ENCODE measurements at places on chromosomes 16 and 17.

DNA sequence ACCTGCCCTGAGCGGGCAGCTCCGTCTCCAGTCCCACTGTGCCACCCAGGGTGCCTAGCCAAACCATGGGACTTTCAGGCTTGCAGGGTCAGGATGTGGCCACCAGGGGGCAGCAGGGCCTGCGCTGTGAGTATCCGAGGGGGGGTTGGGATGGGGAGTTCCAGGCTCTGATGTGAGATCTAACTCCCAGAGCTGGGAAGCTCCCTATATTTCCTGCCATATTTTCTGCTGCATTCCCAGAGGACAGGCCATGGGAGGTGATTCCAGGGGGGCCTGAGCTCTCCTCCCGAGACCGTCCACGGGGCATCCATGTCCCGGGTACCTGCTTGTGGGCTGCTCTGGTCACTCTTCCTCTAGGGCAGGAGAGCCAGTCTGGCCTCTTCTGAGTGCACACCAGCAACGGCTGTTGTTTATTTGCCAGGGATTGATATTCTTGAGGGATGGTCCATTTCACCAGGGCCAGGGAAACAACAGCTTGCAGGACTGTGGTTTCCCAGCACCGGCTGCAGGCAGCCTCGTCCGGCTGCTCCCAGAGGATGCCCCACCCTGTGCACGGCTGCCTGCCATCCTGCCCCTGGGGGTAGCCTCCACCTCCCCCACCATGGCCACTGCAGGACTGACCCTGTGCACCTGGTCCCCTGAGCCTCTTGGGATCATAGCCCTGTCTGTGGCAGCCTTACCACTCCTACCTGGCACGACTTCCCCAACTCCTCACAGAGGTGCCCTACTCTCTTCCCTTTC, 1.2 kb downstream of the GPR142 start:
- peak; percentile 52 for DNase-seq

DNA sequence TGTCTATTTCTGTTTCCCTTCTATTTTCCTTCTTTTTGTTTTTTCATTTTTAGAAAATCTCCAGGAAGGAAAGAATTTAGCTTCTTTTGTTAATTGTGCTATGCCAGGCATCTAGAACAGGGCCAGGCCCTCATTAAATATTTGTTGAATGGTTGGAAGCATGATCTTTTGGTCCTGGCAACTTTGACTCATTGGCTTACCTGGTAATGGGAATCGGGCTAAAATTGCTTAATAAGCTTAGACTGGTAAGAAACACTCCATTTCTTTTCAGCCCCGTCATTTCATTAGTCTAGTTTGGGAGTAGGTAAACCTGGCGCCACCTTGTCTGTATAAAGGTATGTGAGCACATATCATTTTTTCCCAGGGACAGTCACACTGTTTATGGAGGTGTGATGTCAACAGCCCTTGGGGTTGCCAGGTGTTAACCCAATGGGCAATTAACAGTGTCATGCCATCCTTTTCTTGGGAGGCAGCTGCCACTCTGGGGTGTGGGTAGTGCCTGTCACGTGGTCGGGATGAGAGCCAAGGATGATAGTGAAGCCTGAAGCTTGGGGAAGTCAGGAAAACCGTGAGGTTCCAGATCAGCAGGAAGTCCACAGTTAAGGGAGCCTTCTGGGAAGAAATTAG, 9.5 kb upstream of the NDEL1 start:
- DNase-seq, result no peak

- peak; percentile 72 for DNase-seq
Observed at GRCh38 chr16:20868890-20869289, 31.3 kb downstream of the DCUN1D3 start.

DNA sequence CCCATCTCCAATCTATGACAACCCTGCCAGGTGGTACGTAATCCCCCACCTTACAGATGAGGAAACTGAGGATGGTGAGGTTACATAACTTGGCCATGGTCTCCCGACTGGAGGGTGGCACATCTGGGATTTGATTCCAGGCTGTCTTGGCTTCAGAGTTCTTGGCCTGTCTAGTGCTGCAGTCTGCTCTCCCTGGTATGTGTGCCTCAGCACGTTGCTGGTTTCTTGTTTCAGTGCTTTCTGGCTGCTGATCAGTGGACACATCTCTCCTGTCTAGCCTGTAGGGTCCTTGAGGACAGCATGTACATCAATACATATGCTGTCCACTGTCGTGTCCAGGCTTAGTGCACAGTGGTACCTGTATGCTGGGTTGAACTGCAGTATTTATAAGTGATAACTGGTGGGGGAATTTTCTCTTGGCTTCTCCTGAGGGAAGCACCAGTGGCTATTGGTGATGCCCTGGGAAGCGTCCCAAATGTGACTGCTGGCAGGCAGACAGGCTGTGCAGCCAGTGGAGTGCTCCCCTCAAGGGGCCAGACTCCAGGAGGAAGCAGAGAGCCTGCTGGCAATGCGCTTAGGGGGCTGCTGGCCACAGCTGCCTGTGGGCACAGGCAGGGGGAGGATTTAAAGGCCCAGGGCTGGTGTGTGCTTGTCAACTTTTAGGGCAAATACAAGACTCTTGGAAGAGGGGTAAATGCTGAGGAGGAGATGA, 14.4 kb downstream of the CTRL start:
- no peak for DNase-seq

DNA sequence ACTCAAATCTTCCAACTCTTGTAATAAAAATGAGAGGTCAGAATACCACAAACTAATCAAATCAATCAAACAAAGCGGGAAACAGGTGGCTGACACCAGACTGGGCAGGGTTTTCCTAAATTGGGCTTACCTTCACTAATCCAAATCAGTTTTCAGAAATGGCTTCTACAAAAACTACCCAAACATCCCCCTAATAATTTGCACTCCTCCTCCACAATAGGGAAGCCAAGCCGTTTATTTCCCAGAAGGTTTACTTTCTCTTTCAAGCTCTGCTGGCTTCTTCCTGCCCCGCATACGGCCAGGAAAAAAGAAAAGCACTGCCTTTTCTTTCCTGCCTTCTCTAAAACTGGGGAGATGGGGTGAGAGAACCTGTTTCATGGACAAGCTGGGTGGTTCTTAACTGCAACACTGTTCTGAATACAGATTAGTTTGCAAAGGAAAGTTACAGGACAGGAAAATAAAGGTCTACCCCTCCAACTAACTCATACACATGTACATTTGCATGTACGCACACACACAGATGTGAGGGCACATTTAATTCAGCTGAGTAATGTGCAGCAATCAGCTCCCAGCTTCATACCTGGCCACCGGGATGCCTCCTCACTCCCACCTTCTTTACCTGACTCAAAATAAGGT, 9.2 kb downstream of the STAT3 start:
- DNase-seq, result peak; percentile 68

- DNase-seq, result peak; percentile 69
Observed at GRCh38 chr16:85928401-85928820, 29.4 kb downstream of the IRF8 start.

DNA sequence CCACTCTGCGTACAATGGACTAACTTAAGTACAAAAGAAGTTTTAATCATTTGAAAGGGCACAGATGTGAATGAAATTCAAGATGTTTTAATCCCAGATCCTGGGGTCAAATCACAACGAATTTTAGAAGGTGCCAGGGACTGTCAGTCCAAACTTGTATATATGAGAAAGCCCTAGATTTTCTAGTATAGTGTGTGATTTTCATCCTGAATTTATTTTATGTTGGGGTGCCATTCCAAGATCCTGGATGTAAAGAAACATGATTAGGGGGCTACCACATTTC, 64.3 kb downstream of the TUBD1 start:
- DNase-seq, result no peak

- DNase-seq, result no peak
Observed at GRCh38 chr16:13864689-13865088, 55.3 kb upstream of the ERCC4 start.

- no peak for DNase-seq
Observed at GRCh38 chr17:42697108-42697811, 14.9 kb downstream of the CNTNAP1 start.

DNA sequence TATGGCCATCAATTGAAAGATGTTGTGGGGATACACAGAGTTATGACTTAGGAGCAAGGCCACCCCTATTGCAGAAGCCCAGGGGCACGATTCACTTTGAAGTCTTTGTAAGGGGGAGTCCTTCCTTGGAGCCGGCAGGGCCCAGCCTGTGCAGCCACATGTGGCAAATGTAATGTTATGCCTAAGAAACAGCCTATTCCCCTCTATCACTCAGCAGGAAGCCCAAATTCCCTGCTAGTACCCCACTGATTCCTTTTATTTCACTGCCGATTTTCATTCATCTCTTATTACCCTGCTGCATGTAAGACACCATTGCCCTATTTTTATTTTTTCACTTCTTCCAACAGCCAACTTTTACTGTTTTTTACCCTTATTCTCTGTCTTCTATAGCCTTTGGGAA, 233.2 kb downstream of the PMP22 start:
- no peak for DNase-seq

GRCh38 chr17:5919089-5919488, 151.1 kb upstream of the WSCD1 start:
- no peak for DNase-seq

DNA sequence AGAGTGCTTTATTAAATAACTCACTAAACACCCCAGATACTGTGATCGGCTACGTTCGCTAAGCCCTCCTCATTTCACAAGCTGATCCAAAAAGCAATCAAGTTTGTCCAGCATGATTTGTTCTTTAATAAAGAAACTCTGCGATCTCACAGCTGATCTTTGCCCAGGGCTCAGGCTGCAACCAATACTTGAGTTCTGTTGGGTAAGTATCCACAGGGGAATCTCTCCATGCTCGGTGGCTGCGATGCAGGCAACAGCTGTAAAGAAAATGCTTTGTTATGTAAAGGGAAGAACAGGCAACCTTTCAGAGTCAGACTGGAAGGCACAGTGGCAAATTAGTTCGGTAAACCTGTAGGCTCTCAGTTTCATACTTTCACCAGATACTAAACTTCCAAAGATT, 67.5 kb downstream of the SHISA6 start:
- DNase-seq, result no peak

GRCh38 chr17:45246861-45247428, 14.9 kb downstream of the SPATA32 start:
- DNase-seq, result no peak
